Suppressor macrophage treated with lipopolysaccharide for 4 hours (primary cell): ENCODE measurements at places on chromosomes 7 and 10.

- DNase-seq = no peak
These were observed 30.2 kb downstream of the SLC39A12 start for GRCh38 chr10:17981766-17982380.

GRCh38 chr7:35556515-35557471 is 138.1 kb downstream of the HERPUD2 start:
- peak; percentile 68 for DNase-seq

GRCh38 chr10:27245836-27246235 is 5.2 kb upstream of the ACBD5 start:
- no peak for DNase-seq

- DNase-seq = no peak
These were observed 41.9 kb upstream of the MBL2 start for GRCh38 chr10:52814506-52814905.

GRCh38 chr7:35695473-35695850 is 527 bp upstream of the HERPUD2 start:
- DNase-seq = no peak

DNA sequence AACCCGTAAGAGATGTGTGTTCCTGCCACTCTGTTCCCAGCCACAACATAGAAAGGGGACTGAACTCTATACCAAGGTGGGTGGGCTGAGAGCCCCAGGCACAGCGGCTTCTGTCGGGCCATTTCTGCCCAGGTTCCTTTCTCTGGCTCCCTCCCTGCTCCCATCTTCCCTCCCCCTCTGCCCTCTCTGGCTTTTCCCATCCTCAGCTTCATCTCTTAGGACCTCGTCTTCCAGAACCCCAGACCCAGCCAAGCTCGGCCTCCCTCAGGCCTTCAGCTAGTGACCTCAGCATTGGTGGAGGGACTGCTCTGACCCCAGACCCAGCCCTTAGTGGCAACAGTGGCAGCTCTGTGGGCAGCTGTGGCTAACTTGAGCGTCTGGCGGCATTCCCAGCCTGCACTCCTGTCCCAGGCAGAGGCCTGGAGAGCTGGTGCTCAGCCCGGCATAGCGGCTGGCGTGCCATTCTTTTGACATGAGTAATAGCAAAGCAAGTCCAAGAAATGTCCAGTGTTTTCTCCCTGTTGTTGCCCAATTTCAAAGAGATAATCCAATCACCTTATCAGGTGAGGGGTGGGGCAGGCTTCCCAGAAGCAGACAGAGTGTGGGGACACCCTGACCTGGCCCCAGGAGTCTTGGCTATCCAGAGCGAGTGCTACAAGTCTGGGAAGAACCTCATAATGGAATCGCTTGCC is 15.9 kb downstream of the PTPRE start:
- no peak for DNase-seq

GRCh38 chr10:88457660-88458059 is 125.5 kb downstream of the RNLS start:
- no peak for DNase-seq

DNA sequence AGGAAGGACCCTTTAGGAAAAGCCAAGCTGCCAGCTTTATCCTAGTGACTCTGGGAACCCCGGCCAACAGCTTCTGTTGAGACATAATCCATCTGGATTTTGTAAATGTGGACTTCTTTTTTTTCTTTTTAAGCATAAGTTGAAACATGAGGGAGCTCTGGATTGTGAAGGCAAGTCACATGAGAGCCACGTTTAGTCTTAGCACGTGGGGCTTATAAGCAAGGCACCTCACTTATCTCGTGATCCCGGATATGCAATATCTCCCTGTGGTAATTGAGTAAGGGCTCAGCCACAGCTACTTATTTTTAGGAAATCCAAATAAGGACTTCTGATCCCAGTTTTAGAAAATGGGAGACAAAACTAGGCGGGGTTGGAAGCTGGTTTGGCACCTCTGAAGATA is 111.2 kb upstream of the PTN start:
- DNase-seq = peak; percentile 10

- DNase-seq = no peak
These were observed 166.0 kb downstream of the ACTR3B start for GRCh38 chr7:152925412-152926147.

- DNase-seq = no peak
These were observed 12.7 kb downstream of the LOXL4 start for GRCh38 chr10:98255146-98255877.
